ENCODE measurements at places on chromosomes 11 and 22.
A peak's percentile ranks its signal among the peaks of the same experiment; 100 is the strongest.

- no peak for DNase-seq
Measured at GRCh38 chr11:29361369-29361768, 655.5 kb downstream of the KCNA4 start.

GRCh38 chr22:47192651-47193437, 430.4 kb downstream of the TBC1D22A start:
- no peak for DNase-seq

- peak; percentile 29 for DNase-seq
Measured at GRCh38 chr11:6825231-6825744, 20.2 kb upstream of the OR10A5 start.

- peak; percentile 76 for DNase-seq
Measured at GRCh38 chr22:47154621-47155081, 392.2 kb downstream of the TBC1D22A start.

- DNase-seq, result peak; percentile 80
Measured at GRCh38 chr22:30005213-30005857, 74.9 kb upstream of the HORMAD2 start.

DNA sequence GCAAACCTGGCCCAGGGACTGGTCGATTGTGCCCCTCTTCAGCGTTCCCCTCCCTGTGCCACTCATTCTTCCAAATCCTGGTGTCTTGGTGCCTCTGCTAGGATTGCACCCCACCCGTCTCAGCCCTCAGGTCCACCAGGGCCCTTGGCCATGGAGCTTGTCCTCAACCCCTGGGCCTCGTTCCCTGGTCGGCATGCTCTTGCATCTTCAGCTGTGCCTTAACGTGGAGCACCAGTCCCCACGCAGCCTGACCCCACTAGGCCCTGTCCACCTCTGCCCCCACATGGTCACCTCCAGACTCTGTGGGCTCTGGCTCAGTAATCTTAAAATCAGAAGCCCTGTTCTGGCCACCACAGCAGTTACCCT, 61.1 kb downstream of the OSBP2 start:
- DNase-seq, result no peak

DNA sequence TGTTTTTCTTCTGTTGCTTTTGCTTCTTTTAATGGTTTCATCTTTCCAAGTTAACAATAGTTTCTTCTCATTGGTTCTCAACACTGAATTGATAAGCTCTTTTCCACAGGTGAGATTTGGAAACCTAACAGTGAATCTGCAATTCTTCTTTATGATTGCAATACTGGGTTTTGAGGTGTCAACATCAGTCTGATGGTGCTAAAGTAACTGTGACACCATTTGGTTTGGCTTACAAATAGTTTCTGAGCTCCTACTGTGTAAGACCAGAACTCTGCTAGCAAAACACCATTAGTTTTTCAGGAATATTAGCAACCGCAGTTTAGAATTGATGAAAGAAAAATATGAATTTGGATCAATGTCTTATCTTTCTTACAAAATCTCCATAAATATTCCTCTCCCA, 58.6 kb downstream of the MAML2 start:
- no peak for DNase-seq

DNA sequence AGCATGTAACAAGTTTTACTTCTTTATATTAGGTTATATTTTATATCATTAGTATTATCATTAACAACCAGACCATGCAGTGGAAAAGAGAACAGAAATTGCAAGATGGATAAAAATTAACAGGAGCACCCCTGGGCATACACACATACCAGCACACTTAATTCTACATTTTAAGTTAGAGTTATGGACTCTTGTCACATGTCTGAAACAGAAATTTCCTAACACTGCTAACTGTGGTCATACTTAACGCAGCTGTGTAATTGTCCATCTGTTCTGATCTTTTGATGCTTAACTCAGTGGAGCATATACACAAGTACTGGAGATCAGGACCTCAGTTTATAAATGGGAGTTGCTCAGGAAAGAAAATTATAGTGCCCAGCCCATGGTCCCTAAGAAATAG, 358 bp downstream of the OR52H1 start:
- DNase-seq, result no peak

DNA sequence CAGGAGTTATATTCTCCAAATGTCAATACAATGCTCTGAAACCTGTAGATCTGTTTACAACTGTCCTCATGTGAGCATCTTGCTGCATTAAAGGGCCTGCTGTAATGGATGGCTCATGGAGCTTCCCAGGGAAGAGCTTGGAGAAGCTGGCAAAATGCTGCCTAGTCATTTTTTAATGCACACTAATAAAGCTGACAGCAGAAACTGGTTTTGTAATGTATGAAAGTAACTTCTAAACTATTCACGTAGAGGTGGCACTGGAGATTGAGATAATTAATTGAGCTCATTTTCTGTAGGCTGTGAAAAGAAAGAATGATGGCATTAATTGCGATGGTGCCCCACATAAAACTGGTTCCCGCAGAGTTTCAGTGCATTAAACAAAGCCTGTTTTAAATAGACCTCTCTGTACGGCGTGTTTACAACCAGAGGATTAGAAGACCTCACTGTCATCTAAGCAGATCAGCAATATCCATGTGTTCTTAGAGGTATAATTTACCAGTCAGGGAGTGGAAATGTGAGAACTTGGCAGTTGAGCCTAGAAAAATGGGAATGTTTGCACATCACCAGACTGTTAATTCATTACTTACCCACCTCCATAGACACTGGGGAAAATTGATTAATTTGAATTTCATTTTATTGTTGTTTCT, 16.0 kb downstream of the POLA2 start:
- DNase-seq, result no peak

- DNase-seq, result peak; percentile 50
Measured at GRCh38 chr11:134244593-134244992, 8.6 kb downstream of the THYN1 start.

DNA sequence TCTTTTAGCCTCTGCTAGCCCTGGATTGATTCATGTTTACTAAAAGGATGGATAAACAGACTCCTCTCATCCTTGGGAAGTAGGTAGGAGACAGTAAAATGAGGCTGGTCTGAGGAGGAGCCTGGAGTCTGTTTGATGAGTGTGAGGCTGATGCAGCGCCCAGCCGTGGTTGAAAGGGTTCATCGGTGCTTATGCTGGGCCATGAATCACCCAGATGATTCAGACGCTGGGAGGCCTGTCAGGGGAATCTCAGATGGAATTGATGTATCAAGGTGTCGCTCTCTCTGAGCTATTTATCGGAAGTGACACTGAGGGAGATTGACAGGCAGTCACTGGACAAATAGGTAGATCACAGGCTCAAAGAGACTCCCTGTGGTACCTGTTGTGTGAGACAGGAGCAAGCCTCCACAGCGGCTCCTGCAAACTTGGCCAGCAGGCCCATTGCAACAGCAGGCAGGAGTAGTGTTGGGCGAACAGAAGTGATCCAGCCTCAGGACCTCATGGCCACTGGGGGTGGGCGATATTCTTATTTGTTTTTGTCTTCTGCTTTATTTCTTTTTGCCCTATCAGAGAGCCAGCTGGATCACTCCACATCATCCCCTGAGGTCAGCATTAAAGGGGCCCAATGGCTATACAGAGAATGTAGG, 109.9 kb upstream of the CADM1 start:
- no peak for DNase-seq

GRCh38 chr11:132126973-132127899, 756.8 kb downstream of the NTM start:
- DNase-seq, result peak; percentile 93

DNA sequence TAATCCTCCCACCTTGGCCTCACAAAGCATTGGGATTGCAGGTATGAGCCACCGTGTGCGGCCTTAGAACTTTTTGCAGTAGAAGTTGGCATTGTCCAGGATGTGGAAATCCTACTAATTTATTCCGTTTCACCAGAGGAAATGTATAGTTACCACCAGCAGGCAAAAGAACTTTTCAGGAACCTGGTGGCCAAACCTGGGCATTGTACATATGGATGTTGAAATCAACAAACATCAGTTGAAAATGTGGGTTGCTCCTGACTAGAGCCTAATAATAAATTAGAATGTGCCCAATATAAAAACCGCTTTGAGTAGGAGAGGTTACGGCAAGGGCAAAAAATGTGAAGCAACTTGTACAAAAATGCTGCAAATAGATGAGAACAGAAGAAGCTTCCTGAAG, 40.7 kb upstream of the XBP1 start:
- peak; percentile 3 for DNase-seq

DNA sequence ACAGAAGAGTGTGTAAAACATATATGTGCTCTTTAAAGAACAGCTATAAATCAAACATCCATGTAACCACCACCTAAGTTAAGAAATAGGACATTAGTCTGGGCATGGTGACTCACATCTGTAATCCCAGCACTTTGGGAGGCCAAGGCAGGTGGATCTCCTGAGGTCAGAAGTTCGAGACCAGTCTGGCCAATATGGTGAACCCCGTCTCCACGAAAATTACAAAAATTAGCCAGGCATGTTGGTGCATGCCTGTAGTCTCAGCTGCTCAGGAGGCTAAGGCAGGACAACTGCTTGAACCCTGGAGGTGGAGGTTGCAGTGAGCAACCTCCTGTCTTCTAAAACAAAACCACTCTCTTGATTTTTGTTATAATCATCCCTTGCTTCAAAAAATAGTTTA, 103.3 kb downstream of the LRRC32 start:
- DNase-seq, result no peak

GRCh38 chr11:1873048-1873812, 18.5 kb downstream of the PRR33 start:
- DNase-seq, result peak; percentile 62

DNA sequence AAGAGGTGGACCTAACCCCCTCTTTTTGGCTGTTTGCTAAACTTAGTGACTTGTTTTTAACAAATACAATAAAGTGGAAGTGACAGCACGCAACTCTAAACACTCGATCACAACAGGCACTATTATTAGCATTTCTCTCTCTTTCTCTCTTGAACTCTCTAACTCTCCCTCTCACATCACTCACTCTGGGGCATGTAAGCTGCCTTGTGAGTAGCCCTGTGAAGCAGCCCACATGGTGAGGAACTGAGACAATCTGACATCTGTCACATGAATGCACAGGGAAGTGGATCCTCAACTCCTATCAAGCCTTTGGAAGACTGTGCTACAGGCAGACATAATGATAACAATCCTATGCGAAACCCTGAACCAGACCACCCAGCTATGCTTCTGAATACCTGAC, 609.0 kb upstream of the CNTN5 start:
- DNase-seq, result no peak

DNA sequence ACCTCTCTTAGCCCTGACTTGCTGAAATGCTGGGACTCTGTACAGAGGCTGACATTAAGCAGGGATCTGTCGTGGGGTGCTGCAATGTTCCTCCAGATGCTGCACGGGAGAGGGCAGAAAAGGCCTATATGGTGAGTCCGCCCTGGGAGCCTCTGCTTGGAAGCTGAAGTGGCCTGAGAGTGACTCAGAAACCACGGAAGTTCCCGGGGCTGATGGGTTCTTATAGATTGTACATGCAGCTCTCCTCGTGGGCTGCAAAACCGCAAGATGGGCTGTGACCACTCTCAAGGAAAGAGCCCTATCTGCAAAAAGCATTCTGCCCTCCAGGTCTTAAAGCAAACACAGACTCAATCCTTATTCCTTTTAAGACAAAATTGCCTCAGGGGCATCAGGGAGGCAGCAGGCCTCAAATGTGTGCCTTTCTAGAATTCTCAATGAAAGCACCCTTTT, 5.8 kb upstream of the SLC43A3 start:
- DNase-seq, result peak; percentile 86
